ENCODE measurements at places on chromosomes 1 and 21.

- DNase-seq = no peak
These were observed 18.0 kb upstream of the COX20 start for GRCh38 chr1:244817415-244817894.

- DNase-seq = no peak
These were observed 38.0 kb downstream of the FOXO6 start for GRCh38 chr1:41399145-41399795.

DNA sequence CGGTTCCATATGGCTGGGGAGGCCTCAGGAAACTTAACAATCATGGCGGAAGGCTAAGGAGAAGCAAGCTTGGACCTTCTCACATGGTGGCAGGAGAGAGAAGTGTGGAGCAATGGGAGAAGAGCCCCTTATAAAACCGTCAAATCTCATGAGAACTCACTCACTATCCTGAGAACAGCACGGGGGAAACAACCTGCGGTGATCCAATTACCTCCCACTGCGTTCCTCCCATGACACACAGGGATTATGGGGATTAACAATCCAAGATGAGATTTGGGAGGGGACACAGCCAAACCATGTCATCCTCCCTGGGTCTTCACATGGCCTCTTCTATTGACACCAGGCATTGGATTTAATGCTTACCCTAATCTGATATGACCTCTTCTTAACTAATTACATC, 455.1 kb upstream of the VAMP3 start:
- no peak for DNase-seq

DNA sequence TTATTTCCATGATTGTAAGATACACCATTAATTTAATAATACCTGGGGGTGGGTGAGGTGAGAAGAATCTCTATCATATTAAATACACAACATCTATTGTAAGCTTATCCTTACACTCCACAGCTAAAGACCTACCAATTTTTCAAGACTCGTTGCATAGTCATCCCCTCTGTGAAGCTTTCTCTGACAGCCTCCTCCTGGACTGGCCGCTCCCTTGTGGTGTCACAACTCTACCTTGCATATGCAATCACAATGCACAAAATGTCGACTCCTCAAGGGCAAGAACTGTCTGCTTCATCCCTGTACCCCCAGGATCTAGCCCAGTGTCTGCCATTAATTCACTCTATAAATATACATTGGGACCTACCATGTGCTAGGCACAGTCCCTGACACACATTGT, 2.4 kb upstream of the PTGFRN start:
- DNase-seq = no peak

DNA sequence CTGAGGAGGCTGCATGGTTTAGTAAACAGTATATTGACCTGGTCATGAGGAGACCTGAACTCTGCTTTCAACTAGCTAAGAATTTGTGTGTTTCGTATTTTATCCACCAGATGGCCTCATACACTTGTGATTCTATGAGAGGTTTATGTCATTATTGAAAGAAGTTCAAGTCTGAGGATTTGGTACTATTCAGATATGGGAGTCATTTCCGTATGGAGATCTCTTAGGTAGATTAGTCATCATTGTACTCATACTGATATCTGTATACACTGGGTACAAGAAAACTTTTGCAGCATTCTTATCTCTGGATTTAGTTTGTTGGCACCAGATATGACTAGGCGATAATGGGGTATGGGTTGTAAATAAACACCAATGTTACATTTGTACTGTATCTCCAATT, 26.6 kb downstream of the ATF6 start:
- DNase-seq = no peak

- no peak for DNase-seq
These were observed 68.9 kb downstream of the ZNF644 start for GRCh38 chr1:90952906-90953305.

- no peak for DNase-seq
These were observed 11.6 kb downstream of the TMEM53 start for GRCh38 chr1:44662683-44663030.

DNA sequence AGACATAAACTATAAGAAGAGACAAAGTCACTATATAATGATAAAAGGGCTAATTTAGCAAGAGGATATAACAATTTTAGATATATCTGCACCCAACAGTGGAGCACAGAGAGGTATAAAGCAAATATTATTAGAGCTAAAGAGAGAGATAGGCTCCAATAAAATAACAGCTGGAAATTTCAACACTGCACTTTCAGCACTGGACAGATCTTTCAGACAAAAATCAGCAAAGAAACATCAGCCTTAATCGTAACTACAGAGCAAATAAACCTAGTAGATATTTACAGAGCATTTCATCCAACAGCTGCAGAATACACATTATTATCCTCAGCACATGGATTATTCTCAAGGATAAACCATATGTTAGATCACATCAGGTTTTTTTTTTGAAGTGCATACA, 642.9 kb downstream of the AMY1C start:
- no peak for DNase-seq

GRCh38 chr21:39108291-39109162, 74.7 kb downstream of the PSMG1 start:
- no peak for DNase-seq

DNA sequence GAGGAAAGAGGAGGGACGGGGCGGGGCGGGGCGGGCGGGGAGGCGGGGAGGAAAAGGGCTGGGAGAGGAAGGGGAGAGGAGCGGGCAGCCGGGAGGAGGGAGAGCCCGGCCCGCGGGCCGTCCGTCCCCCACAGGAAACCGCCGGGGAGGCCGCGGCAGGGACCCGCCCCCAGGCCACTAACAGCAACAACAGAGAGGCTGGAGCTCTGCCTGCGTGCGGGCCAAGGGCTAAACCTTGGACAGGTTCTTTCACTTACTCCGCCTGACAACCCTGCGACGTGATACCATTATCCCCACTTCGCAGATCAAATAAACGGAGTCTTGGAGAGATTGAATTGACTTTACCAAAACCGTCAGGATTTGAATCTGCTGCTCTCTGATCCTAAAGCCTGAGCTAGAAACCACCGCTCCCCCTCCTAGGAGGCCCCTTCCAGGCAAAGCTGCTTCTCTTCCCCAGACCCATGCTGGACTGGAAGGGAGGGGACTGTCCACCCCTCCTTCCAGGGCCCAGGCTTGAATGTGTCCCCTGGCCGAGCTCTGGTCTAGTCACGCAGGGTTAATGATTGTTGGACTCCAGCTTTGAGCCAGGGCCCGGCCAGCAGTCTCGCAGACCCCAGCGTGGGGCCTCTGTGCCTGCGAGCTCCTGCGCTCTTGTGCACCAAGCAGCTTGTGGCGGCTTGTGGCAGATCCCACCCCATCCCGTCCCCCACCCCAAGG, at the start of gene EVA1B:
TSS of gene EVA1B (minus strand) at position 10 of the 717 bp plus-strand sequence. CDS start 608 bp downstream, outside the sequence.
- DNase-seq = peak; percentile 16

- DNase-seq = peak; percentile 58
These were observed 71.0 kb downstream of the NFASC start for GRCh38 chr1:204941421-204942338.

DNA sequence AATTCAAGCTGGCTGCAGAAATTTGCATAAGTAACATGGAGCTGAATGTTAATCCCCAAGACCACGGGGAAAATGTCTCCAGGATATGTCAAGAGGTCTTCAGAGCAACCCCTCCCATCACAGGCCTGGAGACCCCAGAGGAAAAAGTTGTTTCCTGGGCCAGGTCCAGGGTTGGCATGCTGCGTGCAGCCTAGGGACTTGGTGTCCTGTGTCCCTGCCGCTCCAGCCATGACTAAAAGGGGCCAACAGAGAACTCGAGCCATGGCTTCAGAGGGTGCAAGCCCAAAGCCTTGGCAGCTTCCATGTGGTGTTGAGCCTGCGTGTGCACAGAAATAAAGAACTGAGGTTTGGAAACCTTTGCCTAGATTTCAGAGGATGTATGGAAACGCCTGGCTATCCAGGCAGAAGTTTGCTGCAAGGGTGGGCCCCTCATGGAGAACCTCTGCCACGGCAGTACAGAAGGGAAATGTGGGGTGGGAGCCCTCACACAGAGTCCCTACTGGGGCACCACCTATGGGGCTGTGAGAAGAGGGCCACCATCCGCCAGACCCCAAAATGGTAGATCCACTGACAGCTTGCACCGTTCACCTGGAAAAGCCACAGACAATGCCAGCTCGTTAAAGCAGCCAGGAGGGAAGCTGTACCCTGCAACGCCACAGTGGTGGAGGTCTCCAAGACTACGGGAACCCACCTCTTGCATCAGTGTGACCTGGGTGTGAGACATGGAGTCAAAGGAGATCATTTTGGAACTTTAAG, 222.9 kb downstream of the COP1 start:
- DNase-seq = no peak

DNA sequence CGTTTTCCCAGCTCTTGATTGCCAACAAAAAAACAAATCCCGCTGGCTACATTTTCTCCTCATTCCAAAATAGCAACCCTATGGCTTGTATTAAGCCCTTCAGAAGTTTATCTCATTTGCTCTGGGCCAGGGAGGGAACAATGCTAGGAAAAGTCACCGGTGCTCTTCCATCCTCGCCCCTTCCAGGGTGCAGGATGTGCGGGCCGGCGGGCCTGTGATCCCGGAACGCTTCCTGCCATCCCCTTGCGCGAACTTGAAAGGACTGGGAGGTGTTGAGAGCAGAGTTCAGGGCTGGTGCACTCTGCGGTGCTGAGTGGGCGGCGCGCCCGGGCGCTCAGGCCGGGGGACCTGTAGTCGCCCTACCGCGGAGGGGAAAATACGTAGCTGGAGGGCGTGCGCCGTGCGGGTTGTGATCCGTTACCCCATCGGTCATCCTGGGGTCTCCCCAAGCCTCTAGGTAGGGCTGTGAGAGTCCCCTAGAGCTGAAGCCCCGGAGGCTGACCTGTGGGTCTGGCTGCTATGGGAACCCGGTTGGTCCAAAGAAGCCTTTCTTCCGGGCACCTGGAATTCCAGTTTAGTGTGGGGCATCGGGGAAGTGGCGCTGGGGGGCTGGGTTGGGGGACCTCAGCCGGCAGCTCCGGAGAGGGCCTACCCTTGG, 13.1 kb downstream of the NR5A2 start:
- no peak for DNase-seq

GRCh38 chr1:114344656-114345055, 166.3 kb downstream of the TRIM33 start:
- no peak for DNase-seq

- no peak for DNase-seq
These were observed 1.5 kb downstream of the MGST3 start for GRCh38 chr1:165632491-165632890.

GRCh38 chr1:230113593-230114236, 46.7 kb downstream of the GALNT2 start:
- DNase-seq = no peak

- no peak for DNase-seq
These were observed 153.3 kb upstream of the FOXD3 start for GRCh38 chr1:63169057-63169456.

GRCh38 chr1:201504179-201504631, 2.7 kb downstream of the CSRP1 start:
- DNase-seq = no peak

GRCh38 chr1:160359559-160360226, 7.2 kb upstream of the NHLH1 start:
- DNase-seq = no peak

GRCh38 chr1:87805666-87806378, 477.1 kb downstream of the LMO4 start:
- DNase-seq = no peak

- no peak for DNase-seq
These were observed 177.2 kb downstream of the PRDM16 start for GRCh38 chr1:3246251-3246650.

- no peak for DNase-seq
These were observed 49.9 kb downstream of the PDE9A start for GRCh38 chr21:42703136-42703908.

DNA sequence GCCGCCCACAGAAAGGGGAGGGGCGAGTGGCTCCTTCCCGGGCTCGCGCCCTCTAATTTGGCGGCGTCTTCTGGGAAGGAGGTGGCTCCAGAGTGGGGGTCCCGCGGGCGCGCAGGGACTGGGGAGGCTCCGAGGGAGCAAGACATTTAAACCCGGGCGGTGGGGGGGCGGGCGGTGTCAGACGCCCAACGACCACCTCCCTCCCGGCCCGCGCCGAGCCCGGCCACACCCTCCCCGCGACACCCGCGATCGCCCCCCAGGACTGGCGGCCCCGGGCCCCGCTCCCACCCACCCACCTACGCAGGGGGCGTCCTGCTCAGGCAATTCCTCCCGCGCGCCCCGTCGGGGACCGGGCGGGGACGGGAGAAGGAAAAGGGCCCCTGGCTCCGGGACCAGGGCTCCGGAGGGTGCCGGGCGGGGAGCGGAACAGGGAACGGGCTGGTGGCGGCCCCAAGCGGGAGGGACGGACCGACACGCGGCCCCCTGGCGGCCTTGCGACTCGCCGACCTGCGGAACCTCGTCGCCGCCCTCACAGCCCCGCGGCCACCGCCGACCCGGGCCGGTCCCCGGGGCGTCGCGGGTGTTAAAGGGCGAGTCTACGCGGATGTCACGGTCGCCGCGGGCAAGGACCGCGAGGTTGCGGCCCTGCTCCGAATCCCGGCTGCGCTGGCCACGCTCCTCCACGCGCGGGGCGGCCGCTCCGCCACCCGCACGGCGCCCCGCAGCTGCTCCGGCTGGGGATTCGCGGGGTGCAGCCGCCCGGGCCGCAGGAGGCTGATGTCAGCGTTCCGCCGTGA, 94.0 kb upstream of the FMN2 start:
- no peak for DNase-seq

DNA sequence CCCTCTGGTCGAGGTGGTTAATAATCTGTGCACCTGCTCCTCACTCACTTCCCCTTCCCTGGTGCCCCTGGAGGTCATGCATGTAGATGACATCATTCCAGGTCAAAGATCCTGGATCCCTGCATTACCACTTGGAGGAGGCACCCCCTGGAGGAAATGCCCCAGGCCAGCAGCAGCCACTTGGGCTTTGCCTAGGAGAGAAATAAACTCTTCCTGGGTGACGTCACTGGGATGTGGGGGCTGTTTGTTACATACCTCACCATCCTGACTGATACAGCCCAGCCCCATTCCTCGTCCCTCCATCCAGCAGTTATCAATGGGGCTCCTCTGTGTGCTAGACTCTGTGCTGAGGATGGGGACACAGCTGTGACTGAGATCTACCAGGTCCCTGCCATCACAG, 433.6 kb downstream of the PTPRU start:
- DNase-seq = no peak

- DNase-seq = peak; percentile 5
These were observed 259.1 kb downstream of the CACNA1E start for GRCh38 chr1:181742426-181742825.

GRCh38 chr1:55504306-55504731, 289.2 kb upstream of the USP24 start:
- no peak for DNase-seq

Measured in anterior cingulate cortex (tissue), 58 donors.